ENCODE measurements at places on chromosomes 12 and 14.

DNA sequence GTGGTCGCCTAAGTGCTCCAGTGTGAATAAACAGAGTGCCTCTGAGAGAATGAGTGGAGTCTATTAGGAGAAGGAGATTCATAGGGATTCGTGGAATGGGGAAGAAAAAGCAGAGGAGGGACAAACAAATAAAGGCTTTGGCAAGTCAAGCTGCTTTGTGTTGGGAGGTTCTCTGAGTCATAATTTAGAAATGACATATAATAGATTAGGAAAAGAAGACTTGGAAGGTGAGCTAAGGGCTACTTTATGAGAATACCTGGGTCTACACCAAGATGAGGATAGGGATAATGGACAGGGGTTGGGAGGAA lies 6.4 kb upstream of the NTN4 start:
- DNase-seq: no peak

DNA sequence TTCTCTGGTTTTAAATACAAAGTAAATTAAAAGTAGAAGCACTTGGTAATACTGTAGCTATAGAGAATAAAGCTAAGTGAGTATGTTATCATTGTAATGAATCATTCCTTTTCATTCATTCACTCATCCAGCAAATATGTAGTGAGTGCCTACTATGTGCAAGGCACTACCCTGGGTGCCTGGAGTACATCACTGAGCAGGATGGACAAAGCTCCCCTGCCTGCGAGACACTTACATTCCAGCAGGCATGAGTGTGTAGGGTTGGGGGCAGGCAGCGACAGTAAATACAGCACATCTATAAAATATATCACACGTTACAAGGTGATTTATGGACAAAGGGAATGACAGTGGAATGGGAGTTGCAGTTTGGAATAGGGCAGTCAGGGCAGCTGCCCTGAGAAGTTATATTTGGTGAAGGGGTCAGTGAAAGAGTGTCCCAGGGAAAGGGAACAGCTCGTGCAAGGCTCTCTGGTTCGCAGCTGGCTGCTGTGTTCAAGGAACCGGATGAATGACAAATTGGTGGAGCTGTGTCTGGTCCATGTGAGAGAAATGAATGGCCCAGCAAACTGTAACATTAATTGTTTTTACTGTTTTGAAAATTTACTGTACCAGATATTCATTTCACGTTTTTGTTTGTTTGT lies 159.6 kb downstream of the CRADD start:
- DNase-seq: no peak

GRCh38 chr12:54239620-54240019 lies 40.3 kb downstream of the CBX5 start:
- no peak for DNase-seq

GRCh38 chr12:120362516-120363273 lies 6.3 kb downstream of the MSI1 start:
- DNase-seq: no peak

DNA sequence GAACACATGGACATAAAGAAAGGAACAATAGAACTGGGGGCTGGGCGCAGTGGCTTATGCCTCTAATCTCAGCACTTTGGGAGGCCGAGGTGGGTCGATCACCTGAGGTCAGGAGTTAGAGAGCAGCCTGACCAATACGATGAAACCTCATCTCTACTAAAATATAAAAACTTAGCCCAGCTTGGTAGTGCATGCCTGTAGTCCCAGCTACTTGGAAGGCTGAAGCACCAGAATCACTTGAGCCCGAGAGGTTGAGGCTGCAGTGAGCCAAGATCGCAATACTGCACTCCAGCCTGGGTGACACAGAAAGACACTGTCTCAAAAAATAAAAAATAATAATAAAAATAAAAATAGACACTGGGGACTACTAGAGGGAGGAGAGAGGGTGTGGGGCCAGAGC lies 154.5 kb downstream of the SEC23A start:
- DNase-seq: no peak

- DNase-seq: no peak
Measured at GRCh38 chr12:97800561-97800960, 338.0 kb downstream of the RMST start.

- DNase-seq: peak; percentile 96
Measured at GRCh38 chr14:89417091-89417464, at the start of gene FOXN3. Gene FOXN3, minus strand, starts transcription at chr14:89417233. Its CDS starts 4,757 bp downstream, at chr14:89412476.

GRCh38 chr14:57498035-57498434 lies 4.4 kb upstream of the CCDC198 start:
- no peak for DNase-seq

DNA sequence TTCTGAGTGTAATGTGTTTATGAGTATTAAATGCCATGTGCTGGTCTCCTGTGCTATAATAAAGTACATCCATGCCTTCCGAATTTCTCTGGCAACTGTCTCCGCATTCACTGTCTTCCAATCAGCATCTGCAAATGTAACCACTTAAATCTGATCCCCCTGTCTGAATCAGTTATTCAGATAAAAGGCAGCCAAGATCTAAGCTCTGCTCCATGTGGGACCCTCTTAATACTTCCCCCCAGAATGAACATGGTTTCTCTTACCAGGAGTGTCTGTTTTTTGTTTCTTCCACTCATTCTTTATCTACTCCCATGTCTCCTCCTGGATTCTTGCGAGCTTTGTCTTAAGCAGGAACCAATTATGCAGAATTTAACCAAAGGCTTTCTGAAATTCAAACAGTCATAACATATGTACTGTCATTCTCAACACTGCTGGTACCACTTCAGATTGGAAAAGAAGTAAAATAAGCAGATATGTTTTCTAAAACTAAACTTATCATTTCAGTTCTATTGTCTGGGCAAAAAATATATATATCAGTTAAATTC lies 996.7 kb upstream of the FLRT2 start:
- no peak for DNase-seq

GRCh38 chr14:72560889-72561493 lies 332.9 kb downstream of the DPF3 start:
- DNase-seq: no peak

DNA sequence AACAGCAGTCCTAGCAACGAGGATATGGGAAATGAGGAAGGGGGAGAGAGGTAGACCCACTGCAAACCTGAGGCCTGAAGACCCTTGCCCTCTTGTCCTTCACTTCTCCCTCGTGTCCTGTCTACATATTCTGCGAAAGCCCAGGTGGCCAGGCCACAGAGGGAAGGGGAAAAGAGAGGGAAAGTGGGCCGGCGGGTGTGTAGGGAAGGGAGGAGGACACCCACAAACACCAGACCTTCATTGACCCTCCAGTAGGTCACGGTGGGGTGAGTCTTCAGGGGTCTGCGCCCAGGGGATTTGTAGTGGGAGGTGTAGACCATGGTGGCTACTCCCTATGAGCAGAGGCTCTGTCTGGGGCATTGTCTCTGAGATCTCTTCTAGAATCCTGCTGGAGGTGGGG lies 3.8 kb downstream of the FAIM2 start:
- no peak for DNase-seq

GRCh38 chr12:122306407-122306806 lies 40.1 kb upstream of the VPS33A start:
- DNase-seq: no peak

DNA sequence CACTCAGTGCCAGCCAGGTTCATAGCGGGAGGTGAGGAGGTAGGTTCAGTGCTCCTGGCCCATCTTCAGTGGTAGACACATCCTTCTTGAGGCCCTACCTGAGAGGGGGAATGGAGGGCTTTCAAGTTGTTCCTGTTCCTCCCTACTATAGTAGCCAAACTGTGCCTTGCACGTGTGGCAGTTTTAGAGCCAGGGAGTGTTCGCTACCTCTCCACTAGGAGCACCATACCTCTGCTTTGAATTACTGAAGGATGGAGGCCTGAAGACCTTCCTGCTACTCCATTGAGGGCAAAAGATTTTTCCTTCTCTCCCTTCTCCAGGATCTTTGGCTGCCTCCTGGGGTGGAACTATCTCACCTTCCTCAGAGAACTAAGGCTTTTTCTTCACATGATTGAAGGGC lies 5.9 kb upstream of the ALG10 start:
- no peak for DNase-seq

- no peak for DNase-seq
Measured at GRCh38 chr12:82954572-82954971, 267.9 kb downstream of the TMTC2 start.

GRCh38 chr12:60920841-60921495 lies 1325.1 kb downstream of the SLC16A7 start:
- no peak for DNase-seq

- no peak for DNase-seq
Measured at GRCh38 chr12:68624933-68625332, 14.2 kb downstream of the RAP1B start.

- no peak for DNase-seq
Measured at GRCh38 chr12:53443955-53444354, 2.4 kb downstream of the PRR13 start.

DNA sequence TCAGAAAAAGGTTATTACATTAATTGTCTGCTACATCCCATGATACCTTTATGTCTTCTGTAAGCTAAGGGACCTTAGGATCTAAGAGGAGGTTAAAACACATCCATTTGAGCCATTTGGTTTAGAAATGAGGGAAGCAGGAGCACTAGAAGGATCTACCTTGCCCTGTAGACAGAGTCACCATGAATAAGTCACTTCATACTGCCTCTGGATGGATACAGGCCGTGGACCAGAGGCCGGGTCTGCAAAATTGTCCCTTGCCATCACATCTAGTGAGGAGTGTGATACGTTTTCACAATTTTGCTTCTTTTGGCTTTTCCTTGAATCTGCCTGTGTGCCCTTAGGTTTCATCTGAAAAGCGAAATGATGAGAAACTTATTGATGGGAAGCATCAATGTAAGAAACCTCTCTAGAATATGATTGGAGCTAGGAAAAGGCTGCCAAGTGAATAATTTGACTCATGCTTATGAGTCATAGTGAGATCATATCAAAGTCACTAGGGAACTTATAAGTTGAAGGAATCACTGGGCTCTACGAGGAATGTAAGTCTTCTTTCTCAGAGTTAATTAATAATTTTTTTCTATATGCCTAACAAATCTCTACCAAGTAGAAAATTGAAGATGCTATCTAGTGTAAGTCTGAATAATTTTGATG lies 10.8 kb downstream of the GLRX5 start:
- no peak for DNase-seq

DNA sequence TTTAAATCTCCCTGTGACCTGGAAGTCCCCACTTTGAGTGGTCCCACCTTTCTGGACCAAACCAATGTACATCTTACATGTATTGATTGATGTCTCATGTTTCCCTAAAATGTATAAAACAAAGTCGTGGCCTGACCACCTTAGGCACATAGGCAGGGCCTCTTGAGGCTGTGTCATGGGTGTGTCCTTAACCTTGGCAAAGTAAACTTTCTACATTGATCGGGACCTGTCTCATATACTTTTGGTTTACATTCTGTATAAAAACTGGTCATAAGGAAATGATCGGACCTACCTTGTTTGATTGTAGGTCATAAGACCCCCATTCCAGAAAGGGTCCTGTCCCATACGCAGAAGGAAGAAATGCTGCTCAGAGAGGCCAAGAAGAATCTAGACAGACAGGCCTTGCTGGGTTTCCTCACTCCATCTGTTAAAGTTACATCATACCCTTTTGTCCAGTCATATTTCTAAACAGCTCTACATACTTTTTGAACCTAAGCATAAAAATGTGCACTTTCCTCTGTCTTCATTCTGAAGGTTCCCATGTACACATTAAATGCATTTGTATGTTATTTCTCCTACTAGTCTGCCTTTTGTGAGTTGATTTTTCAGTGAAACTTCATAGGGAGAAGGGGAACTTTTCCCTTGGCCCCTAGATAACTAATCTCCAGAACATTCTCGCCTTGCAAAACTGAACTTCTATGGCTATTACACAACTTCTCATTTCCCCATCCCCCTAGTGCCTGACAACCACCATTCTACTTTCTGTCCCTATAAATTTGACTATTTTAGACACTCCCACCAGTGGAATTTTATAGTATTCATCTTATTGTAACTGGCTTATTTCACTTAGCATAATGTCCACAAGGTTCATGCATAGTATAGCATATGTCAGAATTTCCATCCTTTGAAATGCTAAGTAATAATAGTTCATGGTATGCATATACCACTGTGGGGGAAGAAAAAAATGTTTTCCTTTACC lies 30.2 kb upstream of the CPM start:
- no peak for DNase-seq

DNA sequence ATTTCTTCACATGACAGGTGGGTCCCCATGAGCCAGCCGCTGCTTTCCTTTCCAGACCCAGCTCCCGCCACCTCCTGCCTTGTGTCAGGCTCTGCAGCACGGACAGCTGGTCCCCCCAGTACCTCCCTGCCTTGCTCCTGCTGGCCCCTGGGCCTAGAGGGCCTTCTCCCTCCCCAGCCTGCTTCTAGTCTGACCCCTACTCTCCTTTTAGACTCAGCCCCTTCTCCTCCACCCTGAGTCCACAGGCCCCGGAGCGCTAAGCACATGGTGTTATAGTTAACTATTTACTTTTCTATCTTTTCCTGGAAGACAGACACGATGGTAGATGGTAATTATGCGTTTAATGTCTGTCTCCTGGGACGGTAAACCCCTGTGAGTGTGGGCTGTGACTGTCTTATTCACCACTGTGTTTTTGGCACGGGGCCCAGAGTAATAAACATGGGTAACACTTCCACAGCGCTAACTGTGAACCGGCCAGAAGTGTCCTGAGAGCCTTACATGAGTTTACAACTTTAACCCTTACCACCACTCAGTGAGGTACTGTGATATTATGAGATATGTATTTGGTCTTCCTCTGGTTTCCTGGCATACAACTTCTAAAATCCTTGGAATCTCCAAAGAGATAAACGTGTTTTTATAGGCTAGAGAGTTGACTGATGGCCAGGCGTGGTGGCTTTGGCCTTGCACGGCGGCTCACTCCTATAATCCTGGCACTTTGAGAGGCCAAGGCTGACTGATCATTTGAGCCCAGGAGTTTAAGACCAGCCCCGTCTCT lies 41.2 kb downstream of the DGLUCY start:
- DNase-seq: no peak

GRCh38 chr12:132159555-132160003 lies 15.3 kb downstream of the NOC4L start:
- no peak for DNase-seq

DNA sequence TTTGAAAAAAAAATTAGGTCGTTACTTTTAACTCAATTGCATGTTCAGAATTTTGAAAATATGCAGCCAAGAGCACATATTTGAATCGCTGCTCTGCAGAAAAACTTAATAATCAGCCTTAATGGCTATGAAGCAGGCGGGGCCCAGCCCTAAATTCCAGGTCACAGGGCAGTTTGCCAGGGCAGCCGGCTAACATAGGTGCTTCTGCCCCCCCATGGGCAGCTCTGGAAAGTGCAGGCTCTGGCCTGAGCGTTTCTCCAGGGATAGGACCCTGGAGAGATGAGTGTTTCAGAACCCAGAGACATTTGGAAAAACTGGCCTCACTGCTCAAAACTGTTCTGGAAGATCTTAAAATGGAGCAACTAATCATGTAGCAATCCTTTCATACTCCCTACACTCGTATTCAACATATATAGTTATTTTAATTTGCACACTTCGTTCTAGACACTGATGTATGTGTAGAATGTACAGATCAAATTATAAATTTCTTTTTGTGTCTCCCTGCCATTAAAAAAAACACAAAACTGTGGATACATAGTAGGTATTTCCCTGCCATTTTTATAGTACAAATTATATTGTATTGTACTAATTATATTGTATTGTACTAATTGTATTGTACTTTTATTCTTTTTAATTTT lies 26.0 kb upstream of the PTGR2 start:
- peak; percentile 94 for DNase-seq

GRCh38 chr14:88493392-88494185 lies 61.2 kb downstream of the PTPN21 start:
- no peak for DNase-seq
